ENCODE measurements at places on chromosomes 7 and 10.

DNA sequence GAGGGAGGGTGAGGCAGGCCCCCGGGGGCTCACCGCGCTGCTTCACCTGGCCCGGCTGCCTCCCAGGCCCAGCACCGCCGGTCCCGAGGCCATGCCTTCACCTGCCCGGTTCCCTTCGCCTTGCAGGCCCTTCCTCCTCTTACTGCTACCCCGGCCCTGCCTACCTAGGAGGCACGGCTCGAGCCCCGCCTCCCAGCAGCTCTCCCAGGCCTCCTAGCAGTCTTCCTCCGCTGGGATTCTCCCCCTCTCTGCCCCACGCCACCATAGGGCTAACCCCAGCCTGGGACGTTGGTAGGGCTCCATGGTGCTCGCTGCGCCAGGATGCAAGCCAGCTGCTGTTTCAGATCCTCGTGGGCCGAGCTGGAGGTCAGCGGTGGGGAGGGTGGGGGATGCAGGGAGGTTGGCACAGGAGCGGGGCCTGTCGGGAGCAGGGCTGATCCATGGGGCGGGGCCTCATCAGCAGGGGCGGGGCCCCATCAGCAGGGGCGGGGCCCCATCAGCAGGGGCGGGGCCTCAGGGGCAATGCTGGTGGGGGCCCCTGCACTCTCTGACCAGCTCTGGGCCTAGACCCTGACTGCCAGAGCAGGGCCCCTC, 63.3 kb downstream of the RASGEF1A start:
- H3K4me1 ChIP-seq: no peaks in the 10 kb centered on the region
- H3K27me3 ChIP-seq: no peaks in the 10 kb centered on the region
- no peak overlapping the region for H3K4me3 ChIP-seq
- no peak overlapping the region for H3K27ac ChIP-seq

GRCh38 chr10:91779011-91779605, 19.1 kb upstream of the TNKS2 start:
- no peaks in the 10 kb centered on the region for H3K4me1 ChIP-seq
- H3K36me3 ChIP-seq: no peaks in the 10 kb centered on the region
- no peak overlapping the region for H3K4me3 ChIP-seq
- no peak for DNase-seq
- H3K27me3 ChIP-seq: no peaks in the 10 kb centered on the region

DNA sequence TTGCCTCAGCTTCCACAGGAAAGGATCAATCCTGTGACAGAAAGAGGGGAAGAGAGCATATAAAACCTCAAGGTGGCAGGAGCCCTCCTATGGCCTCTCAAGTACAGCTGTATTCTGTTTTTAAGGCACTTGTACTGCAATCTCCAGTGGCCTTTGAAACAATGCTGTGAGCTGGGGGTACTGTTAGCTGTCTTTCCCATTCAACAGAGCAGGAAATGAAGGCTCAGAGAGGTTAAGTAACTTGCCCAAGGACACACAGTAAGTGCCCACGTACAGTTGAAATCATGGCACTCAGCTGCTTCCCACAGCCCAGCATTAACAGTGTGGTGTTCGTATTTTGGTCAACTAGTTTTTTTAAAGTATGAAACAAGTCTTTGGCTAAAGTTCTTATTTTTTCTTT, 34.0 kb downstream of the DUSP5 start:
- H3K4me1 ChIP-seq: no peaks in the 10 kb centered on the region
- DNase-seq: no peak
- no peak overlapping the region for H3K27ac ChIP-seq
- peaks cover 5% of the 10 kb centered on the region for H3K27me3 ChIP-seq
- no peaks in the 10 kb centered on the region for H3K36me3 ChIP-seq
- no peak overlapping the region for H3K4me3 ChIP-seq

- no peak for DNase-seq
- peaks cover 11% of the 10 kb centered on the region for H3K36me3 ChIP-seq
- H3K4me3 ChIP-seq: no peak overlapping the region
- no peaks in the 10 kb centered on the region for H3K4me1 ChIP-seq
These were observed 47.8 kb downstream of the BZW2 start for GRCh38 chr7:16693601-16694318.

- H3K27me3 ChIP-seq: peaks cover 5% of the 10 kb centered on the region
- no peak for DNase-seq
- H3K36me3 ChIP-seq: no peaks in the 10 kb centered on the region
- H3K27ac ChIP-seq: no peak overlapping the region
- no peaks in the 10 kb centered on the region for H3K4me1 ChIP-seq
These were observed 54.6 kb upstream of the MKI67 start for GRCh38 chr10:128180843-128181242.

DNA sequence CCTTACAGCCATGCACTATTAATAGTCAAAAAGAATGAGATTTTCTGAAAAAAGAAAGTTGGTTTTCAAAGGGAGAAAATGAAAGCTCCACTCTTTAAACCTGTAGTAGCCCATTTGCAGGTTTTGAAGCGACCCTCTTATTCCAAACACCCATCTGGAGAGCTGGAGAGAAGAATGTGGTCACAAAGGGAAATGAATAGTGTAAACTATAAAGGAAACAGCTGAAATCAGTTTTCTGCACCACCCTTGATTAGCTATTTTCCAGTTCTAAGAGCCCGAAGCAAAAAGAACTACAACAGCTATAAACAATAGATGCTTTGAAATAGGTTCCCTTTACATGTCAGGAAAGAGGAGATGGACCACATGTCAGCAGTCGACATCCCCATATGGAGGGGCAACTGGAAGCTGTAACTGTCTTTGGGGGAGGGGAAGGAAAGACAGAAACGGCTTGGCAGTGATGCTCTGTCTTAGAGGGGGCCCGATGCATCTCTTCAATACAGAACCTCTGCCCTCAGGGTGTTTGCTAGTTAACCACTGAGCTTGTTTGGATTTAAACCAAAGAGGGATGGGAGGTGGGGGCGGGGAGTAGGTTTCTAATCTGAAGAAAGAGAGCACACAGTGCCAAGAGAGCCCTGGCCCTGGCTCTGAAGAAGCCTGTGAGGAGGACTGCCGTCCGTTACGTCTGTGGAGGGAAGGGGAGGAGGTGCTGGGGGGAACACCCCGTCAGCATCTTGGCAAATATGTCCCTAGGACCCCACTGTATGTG, 55.3 kb downstream of the CPVL start:
- H3K4me3 ChIP-seq: peak overlapping the region; percentile 7
- peak overlapping the region; percentile 19 for H3K27ac ChIP-seq
- no peaks in the 10 kb centered on the region for H3K36me3 ChIP-seq
- peak; percentile 27 for DNase-seq
- peaks cover 15% of the 10 kb centered on the region for H3K4me1 ChIP-seq

GRCh38 chr10:67549390-67549789, 146.6 kb downstream of the CTNNA3 start:
- no peaks in the 10 kb centered on the region for H3K27me3 ChIP-seq
- no peaks in the 10 kb centered on the region for H3K4me1 ChIP-seq
- H3K36me3 ChIP-seq: no peaks in the 10 kb centered on the region
- no peak for DNase-seq

DNA sequence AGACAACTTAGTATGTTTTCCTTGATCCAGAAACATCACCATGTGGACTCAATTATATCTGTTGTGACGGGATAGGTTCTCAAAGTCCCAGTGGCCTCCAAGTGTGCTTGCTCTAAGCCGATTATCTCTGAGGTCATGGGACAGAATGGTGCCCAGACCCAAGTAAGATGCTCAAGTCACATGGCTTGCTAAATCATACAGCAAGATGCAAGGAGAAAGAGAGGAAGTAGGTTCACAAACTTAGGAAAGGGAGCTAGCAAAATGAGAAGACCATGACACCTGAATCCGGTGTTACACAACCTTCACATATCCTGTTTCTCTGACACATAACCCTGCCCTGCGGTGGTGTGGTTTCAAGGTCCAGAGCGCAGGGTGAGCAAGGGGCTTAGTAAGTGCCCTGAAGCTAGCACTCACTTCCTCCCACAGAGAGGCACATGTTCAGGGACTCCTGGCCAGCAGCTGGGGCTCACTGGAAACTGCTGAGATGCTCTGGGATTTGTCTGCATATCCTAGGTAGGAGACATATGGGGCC, 590.9 kb upstream of the ANKRD30A start:
- H3K4me1 ChIP-seq: no peaks in the 10 kb centered on the region
- no peak for DNase-seq
- no peak overlapping the region for H3K4me3 ChIP-seq
- no peak overlapping the region for H3K27ac ChIP-seq
- no peaks in the 10 kb centered on the region for H3K36me3 ChIP-seq

- no peak for DNase-seq
- peaks cover 9% of the 10 kb centered on the region for H3K4me1 ChIP-seq
- H3K27ac ChIP-seq: no peak overlapping the region
These were observed 15.7 kb downstream of the FXYD4 start for GRCh38 chr10:43386981-43387677.

DNA sequence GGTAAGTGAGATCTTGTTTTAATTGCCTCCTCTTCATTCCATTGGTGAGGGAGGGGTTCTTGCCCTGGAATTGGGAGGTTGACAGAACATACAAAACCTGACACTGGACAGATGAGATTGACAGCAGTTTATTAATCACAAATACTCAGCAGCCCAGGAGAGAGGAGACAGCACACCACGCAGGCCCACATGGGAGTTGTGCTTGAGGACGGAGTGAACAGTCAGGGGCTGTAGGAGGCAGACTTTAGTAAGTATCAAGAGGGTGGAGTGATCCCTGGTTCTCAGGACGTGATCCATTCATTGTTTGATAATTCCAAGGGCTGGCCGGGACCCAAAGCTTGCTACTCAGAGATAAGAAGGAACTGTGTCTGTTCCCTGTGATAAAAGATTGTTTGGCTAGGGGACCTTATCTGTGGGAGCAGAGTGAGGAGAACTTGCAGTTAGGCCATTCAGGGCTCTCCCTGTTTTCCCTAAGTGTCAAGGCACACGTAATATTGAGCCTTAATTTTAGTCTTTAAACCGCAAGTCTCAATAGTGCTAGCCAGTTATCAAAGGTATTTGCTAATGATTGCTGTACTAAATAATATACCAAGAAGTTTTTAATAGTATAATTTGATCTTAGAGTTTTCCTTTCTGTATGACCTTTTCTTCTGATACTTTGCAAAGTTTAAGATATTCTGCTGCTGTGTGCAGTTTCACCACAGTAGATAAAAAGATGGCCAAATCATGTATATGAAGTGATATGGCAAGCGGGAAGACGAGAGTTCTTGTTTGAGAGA, 14.5 kb downstream of the CAPZA2 start:
- no peak overlapping the region for H3K4me3 ChIP-seq
- peaks cover 13% of the 10 kb centered on the region for H3K4me1 ChIP-seq
- no peaks in the 10 kb centered on the region for H3K36me3 ChIP-seq
- no peak overlapping the region for H3K27ac ChIP-seq
- DNase-seq: peak; percentile 62
- H3K27me3 ChIP-seq: no peaks in the 10 kb centered on the region

DNA sequence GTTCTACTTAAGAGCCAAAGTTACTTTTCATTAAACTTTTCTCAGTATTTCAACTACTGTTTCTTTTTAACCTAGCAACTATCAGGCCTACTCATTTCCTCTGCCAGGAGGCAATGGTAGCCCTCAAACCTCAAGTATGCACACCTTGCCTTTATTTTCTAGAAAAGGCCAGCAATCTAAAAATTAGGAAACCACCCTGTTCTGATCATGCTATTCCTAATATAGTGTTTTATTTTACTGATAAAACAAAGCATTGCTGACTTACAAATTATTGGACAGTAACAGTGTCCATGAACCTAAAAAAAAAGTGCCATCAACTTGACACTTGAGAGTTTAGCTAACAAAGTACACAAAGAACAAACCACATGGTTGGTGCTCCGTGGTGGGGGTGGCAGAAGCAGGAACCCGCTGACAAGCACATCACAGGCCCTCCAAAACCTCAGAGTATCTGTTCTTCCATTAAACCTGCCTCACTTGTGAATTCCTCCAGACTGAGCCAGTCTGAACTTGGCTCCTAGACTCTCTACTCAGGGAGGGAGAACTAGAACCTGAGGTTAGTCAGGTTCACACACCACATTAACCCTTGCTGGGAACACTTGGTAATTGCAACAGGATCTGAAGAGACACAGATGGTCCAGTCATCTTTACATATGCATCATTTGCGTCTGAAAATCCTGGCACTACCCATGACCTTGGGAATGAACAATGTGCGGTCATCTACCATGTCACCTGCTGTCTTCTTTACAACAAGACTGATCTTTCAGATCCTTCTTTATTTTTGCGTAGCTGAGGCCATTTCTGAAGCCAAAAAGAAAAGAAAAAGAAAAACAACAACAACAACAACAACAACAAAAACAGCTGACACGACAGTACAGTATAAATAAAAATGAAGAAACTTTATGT, 31.9 kb downstream of the PIP4K2A start:
- no peaks in the 10 kb centered on the region for H3K4me1 ChIP-seq
- H3K36me3 ChIP-seq: no peaks in the 10 kb centered on the region
- no peaks in the 10 kb centered on the region for H3K27me3 ChIP-seq
- no peak overlapping the region for H3K4me3 ChIP-seq
- H3K27ac ChIP-seq: peak overlapping the region; percentile 46

DNA sequence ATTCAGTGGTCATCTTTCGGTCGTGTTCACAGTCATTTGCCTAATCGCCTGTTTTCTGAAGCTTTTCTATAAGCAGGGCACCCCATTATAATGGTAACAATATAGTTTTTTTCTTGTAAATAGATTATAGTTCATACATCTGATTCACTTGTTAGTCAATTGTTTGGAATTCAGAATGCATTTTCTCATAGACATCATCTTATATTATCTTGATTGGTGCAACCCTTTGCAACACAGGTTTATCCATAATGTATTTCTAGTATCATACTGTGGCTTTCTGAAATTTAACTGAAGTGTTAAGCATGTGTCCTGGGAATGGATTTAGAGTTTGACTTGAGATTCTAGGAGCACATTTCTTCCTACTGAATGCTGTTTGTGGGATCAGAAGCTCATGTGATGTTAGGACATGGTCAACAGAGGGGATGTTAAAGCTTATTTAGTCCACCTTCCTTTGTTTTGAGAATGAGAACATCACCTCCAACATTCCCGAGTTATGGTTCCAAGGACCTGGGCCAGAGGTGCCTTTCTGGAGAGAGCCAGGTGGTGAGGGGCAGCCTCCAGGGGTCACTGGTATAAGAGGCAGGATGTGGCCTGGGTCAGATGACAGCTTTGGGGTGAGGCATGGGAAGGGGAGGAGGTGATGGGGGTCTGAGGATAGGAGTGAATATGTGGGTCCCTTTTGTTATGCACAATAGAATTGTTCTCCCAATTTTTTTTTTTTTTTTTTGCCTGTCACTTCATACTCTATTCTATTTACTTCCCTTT, 415.6 kb downstream of the EXOC4 start:
- no peak overlapping the region for H3K4me3 ChIP-seq
- H3K27me3 ChIP-seq: no peaks in the 10 kb centered on the region
- no peaks in the 10 kb centered on the region for H3K36me3 ChIP-seq
- no peaks in the 10 kb centered on the region for H3K4me1 ChIP-seq

- H3K36me3 ChIP-seq: no peaks in the 10 kb centered on the region
- no peaks in the 10 kb centered on the region for H3K27me3 ChIP-seq
- no peak for DNase-seq
- no peak overlapping the region for H3K4me3 ChIP-seq
- H3K27ac ChIP-seq: no peak overlapping the region
These were observed 95.2 kb downstream of the PDGFA start for GRCh38 chr7:424301-424935.

DNA sequence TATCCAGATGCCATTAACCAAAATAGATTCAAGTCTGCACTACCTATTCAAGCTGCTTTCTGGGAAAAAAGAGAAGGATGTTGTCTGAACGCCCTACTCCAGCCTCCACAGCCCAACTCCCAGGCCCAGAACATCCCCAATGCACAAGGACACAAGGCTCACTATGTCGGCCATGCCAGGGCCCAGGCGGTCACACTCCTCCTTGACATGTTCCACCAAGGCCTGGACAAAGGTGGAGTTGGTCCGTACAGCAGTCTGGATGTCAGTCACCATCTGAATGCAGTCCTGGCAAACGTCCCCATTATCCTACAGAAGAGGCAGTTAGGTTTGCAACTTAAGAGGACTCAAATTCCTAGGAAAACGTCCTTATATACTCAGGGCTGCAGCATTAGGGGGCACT, 23.2 kb downstream of the PSAP start:
- no peaks in the 10 kb centered on the region for H3K4me1 ChIP-seq
- H3K4me3 ChIP-seq: no peak overlapping the region
- no peaks in the 10 kb centered on the region for H3K27me3 ChIP-seq
